ENCODE measurements at places on chromosomes 16 and 17. TPM values are rescaled to one million over a fixed set of nuclear protein-coding genes. Genes with fewer than 3 reads are reported as not detected.

GRN gene
- total RNA-seq: 229 TPM

PDPK1 gene
- total RNA-seq: 42.5 TPM

MYL4 gene
- not detected for total RNA-seq

TBX6 gene
- total RNA-seq: 2.3 TPM

ATP1B2 gene
- not detected for total RNA-seq

KRTAP9-8 gene
- total RNA-seq: not detected

SLC5A10 gene
- not detected for total RNA-seq

BTBD17 gene
- total RNA-seq: not detected

All from activated B cell treated with CpG ODN at 0.5 μM for 24 hours (primary cell).